T-helper 1 cell (primary cell): ENCODE measurements at places on chromosomes 6 and 20.

GRCh38 chr6:14707971-14708465 lies 537.9 kb upstream of the JARID2 start:
- no peak for DNase-seq

GRCh38 chr6:53433261-53433950 lies 84.7 kb upstream of the ELOVL5 start:
- no peak for DNase-seq

DNA sequence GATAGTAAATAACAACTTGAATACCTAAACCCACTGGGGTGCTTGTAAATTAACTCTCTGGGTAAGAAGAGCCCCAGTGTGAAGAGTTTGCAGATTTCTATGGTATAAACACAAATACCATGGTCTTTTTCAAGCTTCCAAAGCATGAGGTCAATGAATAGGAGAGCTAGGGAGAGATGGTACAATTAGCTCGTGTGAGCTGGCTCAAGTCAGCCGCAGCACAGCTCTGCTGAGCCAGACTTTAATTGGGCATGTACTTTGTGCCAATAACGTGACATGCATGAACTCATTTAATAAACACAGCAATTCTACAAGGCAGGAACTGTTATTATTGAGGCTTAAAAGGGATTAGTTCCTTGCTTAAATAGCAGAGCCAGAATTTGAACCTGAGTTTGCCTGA lies 684.2 kb downstream of the KIF16B start:
- no peak for DNase-seq

GRCh38 chr20:17952692-17953684 lies 15.6 kb downstream of the SNX5 start:
- DNase-seq, result no peak

- DNase-seq, result no peak
Observed at GRCh38 chr6:168196881-168197635, 118.0 kb upstream of the FRMD1 start.

DNA sequence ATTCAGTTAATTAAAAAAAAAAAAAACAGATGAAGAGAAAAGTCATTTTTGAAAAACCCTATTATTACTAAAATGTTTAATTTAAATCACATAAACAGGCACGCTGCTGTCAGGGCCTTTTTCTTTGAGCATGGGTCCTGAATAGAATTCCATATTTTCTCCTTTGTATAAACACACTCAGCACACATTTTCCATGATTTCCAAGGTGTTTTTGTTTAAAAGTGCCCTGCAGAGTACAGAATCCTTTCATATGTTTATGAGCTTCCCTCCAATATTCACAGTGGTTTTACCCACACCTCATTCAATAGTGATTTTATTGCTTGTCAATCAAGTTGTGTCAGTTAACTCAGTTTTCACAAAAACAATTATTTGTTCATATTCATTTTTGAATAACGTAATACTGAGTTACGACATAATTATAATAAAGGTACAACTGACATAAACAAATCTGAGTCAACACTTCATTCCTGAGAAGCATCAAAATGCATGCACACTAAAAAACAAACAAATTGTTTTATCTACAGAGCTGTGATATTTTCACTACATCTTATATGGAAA lies 15.2 kb downstream of the SLC35B3 start:
- no peak for DNase-seq

DNA sequence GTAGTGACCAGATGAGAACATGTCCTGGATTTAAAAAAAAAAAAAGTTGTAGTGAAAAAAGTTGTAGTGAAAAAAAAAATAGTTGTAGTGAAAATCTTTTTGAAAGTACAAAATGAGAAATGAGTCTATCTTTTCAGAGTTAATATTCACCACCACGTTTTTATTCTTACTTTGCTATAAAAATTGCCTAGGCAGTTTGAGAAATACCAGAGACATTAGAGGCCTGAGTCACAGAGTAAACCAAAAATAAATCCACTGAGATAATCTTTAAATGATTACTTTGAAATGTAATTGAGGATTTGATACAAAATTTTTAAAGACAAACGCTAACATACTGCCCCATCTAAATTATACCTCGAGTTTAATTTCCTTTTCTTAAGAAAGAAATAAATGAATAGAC lies 101.2 kb upstream of the TIAM2 start:
- DNase-seq, result no peak

- no peak for DNase-seq
Observed at GRCh38 chr6:136618086-136618485, 67.9 kb upstream of the MAP7 start.

DNA sequence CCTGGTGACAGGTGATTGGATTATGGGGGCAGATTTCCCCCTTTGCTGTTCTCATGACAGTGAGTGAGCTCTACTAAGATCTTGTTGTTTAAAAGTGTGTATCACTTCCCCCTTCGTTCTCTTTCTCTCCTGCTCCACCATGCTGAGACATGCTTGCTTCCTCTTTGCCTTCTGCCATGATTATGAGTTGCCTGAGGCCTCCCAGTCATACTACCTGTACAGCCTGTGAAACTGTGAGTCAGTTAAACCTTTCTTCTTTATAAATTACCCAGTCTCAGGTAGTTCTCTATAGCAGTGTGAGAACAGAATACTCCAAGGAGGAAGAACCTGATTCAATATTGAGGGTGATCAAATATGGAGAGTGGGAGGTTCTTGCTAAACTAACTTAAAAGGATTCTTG lies 724.9 kb downstream of the DOK5 start:
- DNase-seq, result no peak

DNA sequence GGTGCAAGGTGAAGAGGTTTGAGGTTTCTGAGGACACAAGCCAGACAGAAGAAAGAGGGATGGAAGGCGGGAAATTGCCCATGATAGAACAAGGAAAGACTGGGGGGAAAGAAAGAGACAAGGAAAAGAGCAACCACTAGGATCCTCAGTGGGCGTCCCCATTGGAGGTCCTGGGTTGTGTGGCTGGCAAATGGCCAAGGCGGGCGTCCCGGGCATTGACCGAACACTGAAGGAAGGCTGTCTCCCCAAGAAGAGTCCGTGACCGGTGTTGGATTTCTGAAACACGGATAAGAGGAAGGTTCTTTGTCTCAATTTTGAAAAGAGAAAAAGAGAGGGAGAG lies 746.6 kb upstream of the ADGRB3 start:
- DNase-seq, result no peak
